Inflammatory macrophage (primary cell): ENCODE measurements at places on chromosomes 11 and 22.

GRCh38 chr11:70872299-70872698, 380.1 kb downstream of the SHANK2 start:
- no peak for DNase-seq

DNA sequence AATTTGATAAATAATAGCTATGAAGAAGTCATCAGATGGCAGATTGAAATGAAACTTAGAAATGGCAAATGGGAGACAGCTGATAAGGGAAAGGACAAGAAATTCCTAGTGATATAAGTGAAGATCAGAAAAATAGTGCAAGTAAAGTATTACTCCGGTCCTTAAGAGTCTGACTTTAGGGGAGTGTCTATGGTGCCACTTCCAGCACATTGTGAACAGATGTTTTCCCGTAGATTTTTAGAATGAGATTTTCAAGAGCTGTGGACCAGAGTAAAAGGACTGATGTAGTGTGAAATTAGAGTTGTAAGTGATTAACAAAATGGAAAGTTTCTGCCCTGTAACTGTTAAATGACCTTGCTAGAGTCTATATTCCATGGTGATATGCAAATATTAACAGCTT, 974.8 kb upstream of the TENM4 start:
- no peak for DNase-seq

DNA sequence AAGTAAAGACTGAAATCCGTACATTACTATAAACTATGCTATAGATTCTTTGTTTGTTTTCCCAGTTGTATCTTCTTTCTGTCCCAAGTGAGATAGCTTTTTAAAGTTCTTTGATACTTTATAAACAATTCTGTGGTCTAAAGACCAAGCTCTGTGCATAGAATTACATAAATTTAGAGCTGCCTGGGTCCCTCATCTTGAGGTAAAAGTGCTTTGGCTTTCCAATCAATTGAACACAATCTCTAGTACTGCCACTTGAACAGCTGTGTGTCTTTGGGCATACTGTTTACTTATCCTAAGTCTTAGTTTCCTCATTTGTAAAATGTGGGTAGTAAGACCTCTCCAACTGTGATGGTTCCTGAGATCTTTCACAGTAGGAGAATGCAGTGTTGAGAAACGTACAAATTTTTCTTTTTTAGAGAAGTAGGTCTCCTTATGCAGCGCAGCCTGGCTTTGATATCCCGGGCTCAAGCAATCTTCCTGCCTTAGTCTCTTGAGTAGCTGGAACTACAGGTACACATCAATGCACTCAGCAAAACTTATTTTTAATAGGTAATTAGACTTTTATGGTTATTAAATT, 2.5 kb upstream of the EED start:
- peak; percentile 84 for DNase-seq

- DNase-seq = no peak
Observed at GRCh38 chr11:21484039-21484438, 708.8 kb upstream of the ANO5 start.

DNA sequence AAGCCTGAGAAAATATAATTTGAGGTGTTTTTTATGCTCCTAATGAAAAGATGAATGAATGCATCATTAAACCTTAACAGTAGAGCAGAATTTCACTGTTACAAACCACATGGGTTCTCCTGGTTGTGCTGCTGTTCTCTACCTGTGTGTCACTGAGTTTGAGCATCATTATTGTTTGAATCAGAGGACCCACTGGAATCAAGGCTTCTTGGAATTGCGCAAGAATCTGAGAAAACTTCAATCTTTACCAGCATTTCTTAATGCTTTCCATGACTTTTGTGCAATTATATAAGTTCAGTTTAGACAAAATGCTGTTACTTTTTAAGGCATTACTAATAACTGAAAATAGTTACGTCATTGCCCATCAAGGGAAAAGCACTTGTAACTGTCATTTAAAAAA, 18.8 kb upstream of the RBX1 start:
- no peak for DNase-seq

DNA sequence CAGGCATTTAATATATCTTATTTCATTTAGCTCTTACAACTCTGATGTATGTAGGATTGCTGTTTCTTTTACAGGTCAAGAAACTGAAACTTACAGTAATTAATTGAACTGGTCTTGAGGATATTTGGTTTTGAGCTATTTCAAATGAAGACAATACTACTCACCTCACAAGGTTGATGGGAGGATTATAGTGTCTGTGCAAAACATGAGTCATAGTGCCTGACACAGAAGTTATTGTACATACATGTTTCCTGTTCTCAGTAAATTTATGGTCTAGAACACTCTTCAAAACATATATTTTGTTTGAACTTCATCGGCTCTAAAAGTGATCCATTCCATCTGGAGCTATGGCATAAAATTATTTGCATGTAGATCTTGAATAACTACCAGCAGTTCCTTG, 61.9 kb downstream of the CECR2 start:
- DNase-seq = no peak

DNA sequence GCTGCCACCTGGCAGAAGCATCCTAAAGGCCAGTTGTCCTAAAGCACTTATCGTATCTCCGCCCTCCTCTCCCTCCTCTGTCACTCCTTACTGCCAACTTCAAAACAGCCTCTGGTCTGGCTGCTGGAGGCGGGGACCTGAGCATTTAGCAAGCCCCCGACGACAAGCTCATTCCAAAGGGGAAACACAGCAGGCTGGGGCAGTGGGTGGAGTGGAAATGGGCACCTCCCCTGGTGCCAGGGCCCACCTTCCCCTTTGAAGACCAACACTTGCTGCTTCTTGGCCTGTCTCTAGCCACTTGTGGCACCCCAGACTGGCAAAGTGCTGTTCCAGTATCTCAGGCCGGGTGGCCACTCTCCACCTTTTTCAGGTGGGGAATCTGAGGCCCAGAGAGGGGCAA, 3.6 kb downstream of the MAP3K11 start:
- DNase-seq = no peak

DNA sequence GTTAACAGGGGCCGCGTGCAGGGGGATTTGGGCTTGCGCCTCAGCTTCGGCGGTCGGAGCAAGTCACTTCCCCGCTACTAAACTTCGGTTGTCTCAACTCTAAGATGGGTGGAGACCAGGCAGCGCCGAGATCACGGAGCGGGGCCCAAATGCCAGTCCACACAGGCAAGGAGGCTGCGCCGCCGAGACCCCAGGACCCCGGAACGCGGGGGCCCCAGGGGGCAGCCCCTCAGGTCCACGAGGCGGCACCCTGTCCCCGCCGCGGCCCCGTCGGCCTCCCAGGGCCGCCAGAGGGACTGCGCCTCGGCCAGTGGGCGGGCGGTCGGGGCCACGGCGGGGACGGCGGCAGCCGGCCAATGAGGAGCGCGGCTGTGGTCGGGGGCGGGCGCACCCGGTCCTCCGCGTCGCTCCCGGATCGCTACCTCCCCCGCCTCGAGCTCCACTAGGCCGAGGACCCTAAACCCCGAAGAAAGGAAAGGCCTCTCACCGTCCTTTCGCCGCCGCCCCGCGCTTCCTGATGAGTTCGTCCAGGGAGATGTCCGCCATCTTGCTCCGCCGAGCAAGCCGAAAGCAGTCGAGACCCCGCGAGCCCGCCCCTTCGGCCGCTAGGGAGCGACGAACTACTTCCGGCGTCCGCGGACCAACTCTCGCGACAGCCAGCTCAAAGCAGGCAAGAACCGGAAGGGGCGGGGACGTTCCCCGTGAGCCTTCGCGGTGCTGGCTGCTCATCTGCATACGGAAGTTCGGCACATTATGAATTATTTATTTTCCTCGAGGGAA, at the start of gene POLDIP3:
Gene POLDIP3, minus strand, starts transcription at position 572 of the 780 bp plus-strand sequence. Its CDS starts 26 bp downstream, at position 546.
- peak; percentile 99 for DNase-seq

DNA sequence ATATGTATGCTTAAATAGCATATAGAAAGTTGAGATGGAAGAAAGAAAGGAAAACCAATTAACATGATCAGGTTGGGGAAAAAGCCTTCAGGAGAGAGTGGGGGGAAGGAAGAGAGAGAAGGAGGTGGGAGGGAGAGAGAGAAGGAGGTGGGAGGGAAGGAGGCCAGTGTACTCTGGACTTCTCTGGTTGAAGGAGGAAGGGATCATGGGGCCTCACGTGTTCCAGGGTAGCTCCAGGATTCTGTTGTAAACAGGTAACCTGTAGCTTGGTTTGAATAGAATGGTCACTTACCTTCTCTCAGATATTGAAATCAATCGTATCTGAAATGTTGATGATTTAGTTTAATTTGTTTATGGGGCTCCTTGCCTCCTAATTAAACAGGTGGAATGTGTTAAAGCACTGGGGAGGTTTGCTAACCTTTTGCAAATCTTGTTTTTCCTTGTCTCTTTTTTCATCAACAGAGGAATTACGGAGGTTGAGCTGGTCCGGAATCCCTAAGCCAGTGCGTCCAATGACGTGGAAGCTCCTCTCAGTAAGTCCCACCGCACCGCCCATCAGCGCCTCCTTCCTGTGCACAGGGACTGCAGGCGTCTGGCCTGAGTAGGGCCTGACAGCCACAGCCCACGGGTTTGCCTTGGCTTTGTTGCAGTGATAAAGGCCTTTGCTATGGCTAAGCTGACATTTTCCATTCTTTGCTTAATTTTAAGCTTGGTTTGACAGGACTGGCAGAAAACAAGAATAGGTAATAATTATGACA, 115.9 kb downstream of the TBC1D22A start:
- DNase-seq = peak; percentile 12

DNA sequence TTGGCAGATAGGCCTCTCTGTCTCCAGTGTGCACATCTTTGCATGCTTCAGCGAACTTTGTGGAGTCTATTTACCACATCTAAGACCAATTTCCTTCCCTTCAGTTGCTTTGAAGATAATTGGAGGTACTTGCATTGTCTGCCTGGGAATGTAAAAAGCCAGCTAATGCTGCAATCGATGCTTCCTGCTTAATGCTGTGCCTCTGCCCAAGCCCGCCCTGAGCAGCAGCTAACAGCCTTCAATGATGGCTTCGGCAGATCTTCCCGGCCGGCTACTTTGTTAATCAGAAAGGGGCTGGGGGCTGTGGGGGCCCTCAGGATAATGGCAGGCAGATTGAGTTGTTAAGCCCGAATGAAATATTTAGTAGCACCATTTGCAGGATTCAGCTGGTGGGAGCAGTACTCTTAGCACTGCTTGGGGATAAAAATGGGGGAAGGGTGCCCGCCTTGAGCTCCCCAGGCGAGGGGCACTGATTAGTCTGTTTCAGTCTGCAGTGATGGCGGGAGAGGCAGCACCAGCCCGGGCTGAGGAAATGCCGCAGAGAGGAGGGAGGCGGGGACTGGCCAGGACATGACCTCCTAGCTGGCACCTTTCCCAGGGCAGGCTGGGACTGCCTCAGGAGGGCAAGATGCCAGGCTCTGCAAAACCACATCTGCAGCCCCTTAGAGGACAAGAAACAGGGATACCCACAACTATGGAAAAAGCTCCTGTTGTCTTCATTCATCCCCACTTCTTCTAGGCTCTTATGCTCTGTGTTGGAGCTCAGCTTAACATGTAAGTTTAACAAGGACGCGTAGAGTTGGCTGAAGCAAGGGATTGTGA, 460.0 kb downstream of the BUD13 start:
- DNase-seq = peak; percentile 17

GRCh38 chr22:19232623-19233022, 54.1 kb upstream of the SLC25A1 start:
- DNase-seq = no peak

DNA sequence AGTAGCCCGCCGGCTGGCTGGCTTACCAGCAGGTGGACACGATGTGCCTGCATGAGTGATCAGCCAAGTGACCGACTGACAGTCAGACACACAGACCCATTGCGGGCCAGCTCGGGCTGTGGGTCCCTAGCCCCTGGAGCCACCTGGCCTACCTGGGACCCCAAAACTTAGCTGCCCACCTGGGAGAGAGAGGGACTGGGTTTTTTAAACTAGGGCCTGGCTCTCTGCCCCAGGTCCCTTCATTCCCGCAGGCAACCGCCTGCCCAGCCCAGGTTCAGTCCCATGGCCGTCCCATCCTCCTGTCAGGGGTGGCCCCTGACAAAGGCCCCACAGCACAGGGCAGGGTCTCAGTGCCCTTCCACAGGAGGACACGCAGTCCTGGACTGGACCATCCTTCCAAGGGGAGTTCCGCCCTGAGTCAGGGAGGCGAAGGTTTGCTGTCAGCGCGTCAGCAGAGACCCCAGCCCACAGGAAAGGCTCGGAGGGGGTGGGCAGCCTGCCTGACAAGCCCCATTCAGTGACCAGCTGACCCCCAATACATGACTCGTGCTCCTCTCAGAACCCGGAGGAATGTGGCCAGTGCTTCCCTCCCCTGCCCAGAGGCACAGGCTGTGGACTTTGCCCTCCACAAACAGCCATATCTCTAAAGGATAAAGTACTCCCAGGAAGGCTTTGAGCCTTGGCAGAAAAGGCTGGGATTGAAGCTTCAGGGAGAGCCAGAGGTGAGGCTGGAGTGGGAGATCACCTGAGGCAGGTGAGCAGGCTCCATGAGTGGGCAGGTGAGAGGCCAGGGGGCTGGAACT, 8.4 kb downstream of the SLCO2B1 start:
- DNase-seq = no peak

DNA sequence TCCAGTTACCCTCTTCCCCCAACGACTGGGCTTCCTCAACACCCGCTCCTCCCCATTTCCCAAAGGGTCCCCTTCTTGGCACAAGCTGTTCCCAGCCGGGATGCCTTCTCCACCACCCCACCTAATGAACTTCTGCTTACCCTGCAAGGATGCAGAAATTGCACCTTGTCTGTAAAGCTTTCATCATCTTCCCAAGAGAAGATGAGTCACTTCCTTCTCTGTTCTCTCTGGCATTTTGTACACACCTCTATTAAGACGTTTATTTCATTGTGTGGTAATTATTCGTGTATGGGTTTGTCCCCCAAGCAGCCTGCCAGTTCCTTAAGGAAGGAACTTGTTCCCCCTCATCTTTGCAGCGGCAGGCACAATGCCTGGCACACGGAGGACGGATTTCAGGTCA, 351.1 kb downstream of the CADM1 start:
- no peak for DNase-seq

DNA sequence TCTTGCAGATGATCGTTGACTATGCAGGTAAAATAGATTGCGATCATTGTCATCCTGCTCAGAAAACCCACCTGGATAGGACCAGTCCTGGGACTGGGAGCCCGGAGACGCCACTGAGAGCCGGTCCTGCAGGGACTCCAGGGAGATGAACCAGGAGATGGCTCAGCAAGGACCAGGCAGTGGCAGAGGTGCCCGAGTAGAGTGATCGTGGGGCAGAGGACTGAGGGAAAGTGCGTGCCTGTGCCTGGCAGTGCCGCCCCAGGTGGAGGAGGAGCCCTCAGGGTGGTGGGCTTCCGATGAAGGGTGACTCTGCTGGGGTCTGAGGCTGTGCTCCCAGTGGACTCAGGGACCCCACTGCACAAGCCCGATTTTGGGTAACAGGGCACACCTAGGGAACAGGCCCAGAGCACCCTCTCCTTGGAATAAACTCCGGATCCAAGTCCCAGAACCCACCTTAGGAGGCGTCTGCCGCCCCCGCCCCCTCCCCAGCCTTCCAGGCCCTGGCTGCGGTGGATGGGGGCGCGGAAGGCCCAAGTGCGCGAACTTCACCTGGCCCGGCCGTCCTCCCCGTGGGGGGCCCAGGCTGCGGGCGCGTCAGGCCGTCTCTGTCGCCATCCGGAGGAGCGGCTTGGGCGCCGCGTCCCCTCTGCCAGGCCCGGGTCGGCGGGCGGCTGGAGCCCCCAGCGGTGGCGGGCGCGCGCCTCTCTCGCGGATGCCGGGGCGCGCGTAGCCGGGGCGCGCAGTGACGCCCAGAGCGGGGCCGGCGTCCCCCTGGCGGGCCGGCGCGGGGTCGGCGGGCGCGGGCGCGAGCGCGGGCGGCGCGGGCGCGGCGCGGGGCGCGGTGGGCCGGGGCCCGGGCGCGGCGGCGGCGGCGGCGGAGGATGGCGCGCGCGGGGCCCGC, 1338.8 kb downstream of the BRD1 start:
- DNase-seq = no peak
